ENCODE measurements at places on chromosomes 5 and 9.
A peak's percentile ranks its signal among the peaks of the same experiment; 100 is the strongest.

- no peak for DNase-seq
Observed at GRCh38 chr5:80796846-80797245, 142.1 kb upstream of the DHFR start.

GRCh38 chr5:134383980-134384697 is 12.8 kb downstream of the UBE2B start:
- DNase-seq, result no peak

DNA sequence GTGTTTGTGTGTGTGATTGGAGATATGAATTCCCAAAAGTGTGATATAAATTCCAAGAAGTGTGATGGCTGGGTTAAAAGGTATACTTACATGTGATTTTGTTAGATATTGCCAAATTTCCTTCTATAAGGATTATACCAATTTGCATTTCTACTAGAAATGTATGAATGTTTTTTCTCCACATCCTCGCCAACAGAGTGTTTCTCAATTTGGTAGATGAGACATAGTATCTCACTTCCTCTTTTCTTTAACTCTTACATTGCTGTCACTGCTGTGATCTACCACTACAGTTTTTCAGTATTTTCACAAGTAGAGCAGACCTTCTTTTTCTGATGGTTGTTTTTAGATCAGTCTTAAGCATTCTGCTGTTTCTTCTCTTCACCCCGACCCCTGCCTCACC is 111.3 kb downstream of the FER start:
- DNase-seq, result no peak

- no peak for DNase-seq
Observed at GRCh38 chr5:146399481-146399880, 47.7 kb upstream of the TCERG1 start.

GRCh38 chr9:134163371-134164196 is 780 bp downstream of the RNU6ATAC start:
- DNase-seq, result peak; percentile 38

- no peak for DNase-seq
Observed at GRCh38 chr5:56147659-56148230, 85.4 kb downstream of the ANKRD55 start.

DNA sequence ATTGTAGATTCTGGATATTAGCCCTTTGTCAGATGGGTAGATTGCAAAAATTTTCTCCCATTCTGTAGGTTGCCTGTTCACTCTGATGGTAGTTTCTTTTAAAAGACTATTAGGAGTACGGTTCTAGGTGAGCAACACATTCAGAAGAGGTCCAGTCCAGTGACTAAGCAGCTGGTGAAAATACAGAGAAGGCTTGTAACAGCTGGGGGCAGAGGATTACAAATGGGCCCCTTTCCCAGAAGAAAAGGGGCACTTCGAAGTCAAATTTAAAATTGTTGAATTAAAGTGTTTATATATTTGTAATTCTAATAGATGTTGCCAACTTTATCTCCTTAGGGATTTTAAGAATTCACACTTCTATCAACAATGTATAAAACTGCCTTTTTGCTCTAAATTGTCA is 720.5 kb downstream of the TLE4 start:
- DNase-seq, result no peak

GRCh38 chr5:1110307-1111240 is 1.3 kb downstream of the SLC12A7 start:
- DNase-seq, result no peak

GRCh38 chr9:134690301-134690751 is 48.7 kb downstream of the COL5A1 start:
- DNase-seq, result no peak

GRCh38 chr5:37184748-37185364 is 64.3 kb downstream of the CPLANE1 start:
- DNase-seq, result no peak

DNA sequence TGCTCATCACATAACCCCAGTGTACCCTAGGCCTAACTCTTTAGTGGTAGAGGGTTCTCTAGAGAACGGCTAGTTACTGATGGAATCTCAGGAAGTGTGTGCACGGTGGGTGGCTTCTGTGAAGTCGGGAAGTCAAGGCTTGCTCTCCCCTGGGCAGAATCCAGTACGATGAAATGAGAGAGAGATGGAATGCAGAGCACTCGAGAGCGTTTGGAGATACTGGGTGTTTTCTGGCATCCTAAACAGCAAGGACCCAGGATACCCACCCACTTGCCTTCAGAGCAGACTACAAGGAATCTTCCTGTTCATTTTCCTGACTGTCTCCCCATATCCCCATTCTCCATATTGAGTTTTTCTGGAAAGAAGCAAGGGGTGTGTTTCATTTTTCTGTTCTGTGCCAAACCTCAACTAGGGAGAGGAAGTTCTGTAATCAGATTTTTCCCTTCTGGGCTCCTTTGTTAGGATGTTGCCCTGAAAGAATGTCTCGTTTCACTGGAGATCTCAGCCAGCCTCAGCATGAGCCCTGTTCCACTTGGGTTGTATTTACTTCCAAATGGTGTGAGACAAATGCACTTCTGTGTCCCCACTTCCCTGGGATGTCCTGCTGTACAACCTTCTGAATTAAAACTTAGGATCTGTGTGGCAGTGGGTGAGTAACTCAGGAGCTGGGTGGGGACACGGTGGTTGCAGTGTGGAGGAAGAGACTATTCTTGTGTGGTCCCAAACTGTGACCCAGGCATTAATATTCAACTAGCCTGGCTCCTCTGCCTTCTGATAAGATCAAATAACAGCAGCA is 108.9 kb upstream of the SPRY4 start:
- no peak for DNase-seq

Measured in stimulated activated CD8-positive, alpha-beta memory T cell treated with anti-CD3 and anti-CD28 coated beads, Interleukin-15, amount 100 ng/mL, for 1 hour (primary cell).